ENCODE measurements at places on chromosomes 5 and 9.

DNA sequence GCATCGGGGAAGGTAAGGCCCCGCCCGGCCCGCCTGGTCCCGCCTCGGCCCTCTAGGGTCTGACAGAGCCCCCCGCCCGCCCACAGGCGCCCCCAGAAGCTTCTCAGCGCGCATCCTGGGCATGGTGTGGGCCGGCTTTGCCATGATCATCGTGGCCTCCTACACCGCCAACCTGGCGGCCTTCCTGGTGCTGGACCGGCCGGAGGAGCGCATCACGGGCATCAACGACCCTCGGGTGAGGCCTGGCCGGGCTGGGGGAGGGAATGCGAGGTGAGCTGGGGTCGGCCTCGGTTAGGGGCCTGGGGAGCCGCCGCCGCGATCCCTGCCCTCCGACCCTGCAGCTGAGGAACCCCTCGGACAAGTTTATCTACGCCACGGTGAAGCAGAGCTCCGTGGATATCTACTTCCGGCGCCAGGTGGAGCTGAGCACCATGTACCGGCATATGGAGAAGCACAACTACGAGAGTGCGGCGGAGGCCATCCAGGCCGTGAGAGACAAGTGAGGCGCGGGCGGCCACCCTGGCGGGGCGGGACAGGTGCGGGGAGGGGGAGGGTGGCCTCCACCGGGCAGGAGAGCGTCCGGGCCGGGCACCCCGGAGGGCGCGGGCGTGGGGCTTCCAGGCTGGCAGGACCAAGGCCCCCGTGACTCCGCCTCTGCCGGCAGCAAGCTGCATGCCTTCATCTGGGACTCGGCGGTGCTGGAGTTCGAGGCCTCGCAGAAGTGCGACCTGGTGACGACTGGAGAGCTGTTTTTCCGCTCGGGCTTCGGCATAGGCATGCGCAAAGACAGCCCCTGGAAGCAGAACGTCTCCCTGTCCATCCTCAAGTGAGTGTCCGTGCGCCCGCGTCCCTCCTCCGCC lies 7.1 kb downstream of the LRRC26 start:
- DNase-seq = peak; percentile 21

DNA sequence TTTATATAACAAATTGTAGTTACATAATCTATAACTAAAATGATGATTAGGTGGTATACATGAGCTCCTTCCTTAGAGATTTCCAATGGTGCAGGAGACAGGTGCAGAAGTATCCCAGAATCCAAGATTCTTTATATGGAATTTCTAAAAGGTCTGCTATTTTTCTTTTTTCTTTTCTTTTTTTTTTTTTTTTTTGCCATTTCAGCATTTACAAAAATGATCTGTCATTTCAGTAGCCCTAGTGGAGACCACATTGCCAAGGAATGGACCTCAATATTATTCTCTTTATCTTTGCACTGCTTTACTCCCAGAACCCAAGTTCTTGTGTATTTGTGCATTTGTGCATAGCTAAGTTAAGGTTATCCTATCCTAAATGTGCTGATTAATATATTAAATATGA lies 61.7 kb downstream of the MRPS30 start:
- no peak for DNase-seq

DNA sequence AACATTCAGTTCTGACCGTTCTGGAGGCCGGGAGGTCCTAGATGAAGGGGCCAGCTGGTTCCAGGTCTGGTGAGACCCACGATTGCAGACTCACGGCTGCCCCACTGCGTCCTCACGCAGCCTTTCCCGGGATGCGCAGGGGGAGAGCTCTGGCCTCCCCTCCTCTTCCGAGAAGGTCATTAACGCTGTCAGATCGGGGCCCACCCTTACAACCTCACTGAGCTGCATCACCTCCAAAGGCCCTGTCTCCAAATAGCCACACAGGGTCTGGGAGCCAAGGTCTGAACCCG lies 66.6 kb upstream of the PPP1R26 start:
- no peak for DNase-seq

- DNase-seq = peak; percentile 72
These were observed 943 bp downstream of the STING1 start for GRCh38 chr5:139481580-139482049.

DNA sequence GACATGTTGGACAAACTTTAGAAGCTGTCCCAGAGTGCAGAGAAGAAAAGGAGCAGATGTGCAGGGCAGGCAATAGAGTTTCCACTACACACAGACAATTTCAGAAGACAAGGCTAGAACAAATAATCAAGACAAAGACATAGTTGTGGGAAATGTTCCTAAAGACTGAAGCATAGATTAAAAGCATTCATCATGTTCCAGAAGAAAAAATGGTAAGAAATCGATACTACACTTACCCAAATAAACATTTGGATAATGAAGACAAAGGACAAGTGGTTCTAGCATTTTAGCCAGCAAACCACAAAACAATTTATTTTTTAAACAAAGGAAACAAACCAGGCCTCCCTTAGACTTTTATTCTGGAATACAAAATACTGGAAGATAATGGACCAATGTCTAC lies 97.9 kb downstream of the FSTL4 start:
- no peak for DNase-seq

DNA sequence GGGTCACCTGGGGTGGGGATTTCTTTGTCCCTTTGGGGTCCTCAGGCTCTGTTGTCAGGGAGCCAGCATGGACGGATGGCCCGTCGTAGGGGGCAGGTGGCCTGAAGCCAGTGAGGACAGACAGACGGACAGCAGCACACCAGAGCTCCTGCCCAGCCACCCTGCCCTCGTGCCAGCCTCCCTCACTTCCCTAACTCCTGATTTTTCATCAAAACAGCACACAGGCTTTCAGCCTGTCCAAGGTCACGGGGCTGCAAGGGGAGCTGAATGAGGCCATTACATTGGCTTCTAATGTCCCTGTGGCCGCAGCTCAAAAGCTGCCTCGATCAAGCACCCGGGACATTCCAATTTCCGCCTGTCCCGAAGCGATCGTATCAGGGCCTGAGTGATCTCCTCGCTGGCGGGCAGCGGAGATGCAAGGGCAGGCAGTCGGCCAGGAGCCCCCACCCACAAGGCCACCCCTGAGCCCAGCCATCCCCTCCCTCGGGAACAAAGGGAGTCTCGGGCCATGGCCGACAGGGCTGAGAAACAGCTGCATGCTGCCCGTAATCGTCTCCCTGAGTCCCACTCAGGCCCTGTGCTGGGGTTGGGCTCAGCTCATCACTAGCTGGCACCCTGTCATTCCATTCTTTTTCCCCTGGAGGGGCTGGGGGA lies 50.5 kb upstream of the RNU6ATAC start:
- DNase-seq = no peak

GRCh38 chr9:118316831-118317343 lies 612.7 kb downstream of the TLR4 start:
- DNase-seq = no peak

GRCh38 chr9:93827545-93828330 lies 127.4 kb downstream of the BARX1 start:
- DNase-seq = no peak

GRCh38 chr5:168039566-168040248 lies 251.7 kb upstream of the WWC1 start:
- no peak for DNase-seq

DNA sequence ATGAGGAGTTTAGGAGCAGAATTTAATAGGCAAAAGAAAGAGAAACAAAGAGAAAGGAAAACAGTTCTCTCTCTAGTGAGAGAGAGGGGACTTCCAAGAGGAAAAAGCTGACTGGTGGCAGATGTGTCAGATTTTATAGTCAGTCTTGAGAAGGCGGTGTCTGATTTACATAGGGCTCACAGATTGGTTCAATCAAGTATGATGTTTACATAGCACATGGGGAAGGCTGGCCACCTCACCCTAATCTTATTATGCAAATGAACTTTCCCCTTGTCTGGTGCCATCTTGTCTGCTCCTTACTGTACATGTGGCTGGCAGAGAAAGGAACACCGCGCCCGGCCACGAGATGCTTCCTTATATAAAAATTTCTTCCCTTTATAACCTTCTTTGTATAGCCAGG lies 24.7 kb downstream of the UNC13B start:
- DNase-seq = no peak

- DNase-seq = no peak
These were observed 316.4 kb upstream of the GRIN3A start for GRCh38 chr9:102054811-102055210.

DNA sequence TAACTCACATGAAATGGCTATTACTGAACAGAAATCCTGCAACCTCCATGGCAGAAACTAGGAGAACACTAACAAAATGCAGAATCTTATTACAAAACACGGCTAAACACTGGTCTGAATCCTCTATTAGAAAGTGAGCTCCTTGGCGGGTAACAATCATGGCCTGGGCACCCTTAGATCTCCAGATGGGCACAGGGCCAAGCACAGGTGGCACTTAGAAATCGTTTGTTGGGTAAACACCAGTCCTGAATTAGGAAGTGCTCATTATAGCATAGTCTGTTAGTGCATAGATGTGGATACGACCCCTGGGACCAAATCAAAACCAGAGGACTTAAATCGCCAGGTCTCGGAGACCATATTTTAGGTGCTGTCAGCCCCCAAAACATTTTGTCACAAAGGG lies 14.4 kb downstream of the VDAC1 start:
- DNase-seq = no peak
